Stimulated activated CD4-positive, alpha-beta T cell treated with anti-CD3 and anti-CD28 coated beads, Interleukin-15, amount 100 ng/mL, for 1 hour (primary cell): ENCODE measurements at places on chromosomes 2 and 18.

GRCh38 chr2:151553-152334, 105.4 kb upstream of the FAM110C start:
- no peak for DNase-seq

DNA sequence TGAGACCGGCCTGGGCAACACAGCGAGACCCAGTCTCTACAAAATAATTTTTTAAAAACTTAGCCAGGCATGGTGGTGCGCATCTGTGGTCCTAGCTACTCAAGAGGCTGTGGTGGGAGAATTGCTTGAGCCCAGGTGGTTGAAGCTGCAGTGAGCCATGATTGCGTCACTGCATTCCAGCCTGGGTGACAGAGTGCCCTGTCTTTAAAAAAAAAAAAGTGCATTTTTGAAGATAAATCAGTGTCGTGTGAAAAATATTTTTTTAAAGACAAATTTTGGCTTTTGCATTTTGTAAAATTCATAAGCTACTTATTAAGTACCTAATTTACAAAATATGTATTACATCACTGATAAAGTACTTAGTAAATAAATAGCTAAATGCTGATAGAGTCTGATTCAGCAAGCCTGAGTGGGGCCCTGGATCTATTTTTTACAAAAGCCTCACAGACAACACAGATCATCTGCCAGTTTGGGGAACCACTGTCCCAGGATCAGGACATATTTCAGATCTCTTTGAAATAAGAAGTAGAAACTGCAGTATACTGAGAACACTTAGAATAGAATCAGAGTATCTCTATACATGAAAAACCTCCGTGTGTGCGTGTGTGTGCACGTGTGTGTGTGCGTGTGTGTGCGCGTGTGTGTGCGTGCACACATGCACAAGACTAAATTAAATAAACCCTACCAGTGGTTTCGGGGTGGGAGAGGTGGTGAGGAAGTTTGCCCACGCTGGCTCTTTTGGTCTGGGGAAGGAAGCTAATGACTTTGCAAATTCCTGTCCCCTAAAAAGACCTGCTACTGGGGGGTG, 61.6 kb downstream of the AAK1 start:
- no peak for DNase-seq

DNA sequence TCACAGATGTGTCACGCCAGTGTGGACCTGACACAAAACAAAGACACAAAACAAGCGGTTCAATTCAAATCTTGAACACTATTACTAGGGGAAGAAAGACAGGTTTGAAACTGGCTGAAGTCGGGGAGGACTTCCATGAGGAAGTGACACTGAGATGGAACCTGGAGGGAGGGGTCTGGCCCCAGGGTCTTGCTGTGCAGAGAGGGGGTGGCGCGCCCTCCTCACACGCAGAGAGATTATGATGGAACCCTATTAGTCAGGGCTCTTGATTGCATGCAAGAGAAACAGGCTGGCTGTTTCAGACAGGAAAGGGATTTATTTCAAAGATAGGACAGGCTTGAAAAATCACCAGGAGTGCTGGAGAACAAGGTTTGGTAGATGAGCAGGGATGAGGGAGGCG, 363.6 kb upstream of the HS6ST1 start:
- DNase-seq: no peak

GRCh38 chr2:3669656-3670055, 11.7 kb downstream of the ALLC start:
- DNase-seq: no peak

DNA sequence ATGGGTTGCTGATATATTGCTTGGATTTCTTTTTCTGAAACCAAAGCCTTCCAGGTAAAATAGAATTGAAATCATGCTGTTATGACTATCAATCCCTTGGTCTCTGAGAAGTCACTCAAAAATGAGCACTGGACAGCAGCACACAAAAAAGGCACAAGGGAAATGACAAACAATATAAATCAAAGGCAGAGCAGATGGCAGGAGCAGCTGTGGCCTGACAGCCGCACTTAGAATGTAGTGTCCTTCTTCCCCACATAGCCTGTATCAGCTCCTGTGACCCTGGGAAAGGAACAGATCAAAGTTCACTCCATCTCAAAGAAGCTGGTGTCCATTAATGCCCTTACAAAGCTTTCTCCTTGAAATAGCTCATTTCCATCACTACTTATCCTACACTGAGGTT, 326.7 kb downstream of the SUCLG1 start:
- no peak for DNase-seq

DNA sequence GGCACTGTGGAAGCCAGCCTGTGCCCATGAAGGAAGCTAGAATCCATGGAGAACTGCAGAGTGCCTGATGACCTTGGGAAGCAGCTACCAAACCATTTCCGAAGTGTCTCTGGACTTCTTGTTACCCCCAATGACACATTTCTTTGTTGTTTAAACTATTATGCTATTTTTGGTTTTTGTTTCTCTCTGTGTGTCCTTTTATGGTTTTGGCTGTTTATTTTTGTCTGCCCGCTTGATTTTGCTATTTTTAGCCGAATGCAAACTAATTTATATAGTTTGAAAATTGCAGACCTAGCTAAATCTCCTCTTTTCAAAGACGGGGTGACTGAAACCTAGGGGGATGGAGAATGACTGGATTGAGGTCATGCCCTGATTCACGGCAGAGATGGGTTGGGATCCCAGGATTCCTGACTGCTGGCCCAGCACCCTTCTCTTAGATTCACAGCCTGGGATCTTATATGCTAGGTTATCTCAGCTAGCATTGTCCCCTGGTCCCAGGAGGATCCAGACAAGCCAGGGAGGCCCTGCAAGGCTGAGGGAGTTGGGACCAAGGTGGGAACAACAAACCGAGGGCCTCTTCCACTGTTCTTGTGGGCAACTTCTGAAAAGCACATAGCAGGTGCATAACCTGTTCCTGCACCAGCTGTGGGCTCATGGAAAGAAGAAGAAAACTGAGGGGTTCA, 116.3 kb upstream of the HAAO start:
- no peak for DNase-seq

GRCh38 chr2:1137264-1137663, 186.6 kb downstream of the SNTG2 start:
- DNase-seq: no peak

DNA sequence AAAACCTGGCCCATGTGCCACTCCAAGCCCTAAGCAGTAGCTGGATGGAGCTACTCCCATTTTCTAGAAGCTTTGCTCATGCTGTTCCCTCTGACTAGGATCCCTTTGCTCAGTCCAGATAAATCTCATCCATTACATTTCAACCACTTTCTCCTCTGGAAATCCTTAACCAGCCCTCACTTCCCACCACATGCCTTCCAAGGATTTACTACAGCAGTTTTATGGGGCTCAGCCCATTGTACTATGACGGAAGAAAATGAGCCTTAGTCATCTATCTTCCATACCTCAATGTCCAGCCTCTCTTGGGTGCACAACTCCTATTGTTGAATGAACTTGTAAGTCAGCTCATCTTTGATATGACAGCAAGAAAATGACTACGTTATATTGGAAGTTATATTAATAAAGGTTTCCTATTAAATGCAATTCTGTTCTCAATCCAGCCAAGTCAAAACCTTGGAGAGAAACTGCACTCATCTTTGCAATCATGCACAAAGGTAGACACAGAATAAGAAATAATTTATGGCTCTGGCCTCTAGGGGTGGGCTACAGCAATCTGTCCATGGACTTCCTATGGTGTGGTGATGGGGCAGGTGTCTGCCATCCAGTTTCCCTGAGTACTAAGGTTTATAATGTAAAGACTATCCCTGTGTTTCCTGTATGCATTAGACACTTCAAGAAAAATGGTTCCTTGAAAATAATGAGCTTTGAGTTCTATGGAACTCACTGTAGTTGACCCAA, 3.4 kb downstream of the B4GALT6 start:
- DNase-seq: no peak

GRCh38 chr2:29334706-29335105, 219.5 kb downstream of the CLIP4 start:
- DNase-seq: no peak

GRCh38 chr18:54776282-54776977, 51.8 kb upstream of the RAB27B start:
- DNase-seq: no peak

DNA sequence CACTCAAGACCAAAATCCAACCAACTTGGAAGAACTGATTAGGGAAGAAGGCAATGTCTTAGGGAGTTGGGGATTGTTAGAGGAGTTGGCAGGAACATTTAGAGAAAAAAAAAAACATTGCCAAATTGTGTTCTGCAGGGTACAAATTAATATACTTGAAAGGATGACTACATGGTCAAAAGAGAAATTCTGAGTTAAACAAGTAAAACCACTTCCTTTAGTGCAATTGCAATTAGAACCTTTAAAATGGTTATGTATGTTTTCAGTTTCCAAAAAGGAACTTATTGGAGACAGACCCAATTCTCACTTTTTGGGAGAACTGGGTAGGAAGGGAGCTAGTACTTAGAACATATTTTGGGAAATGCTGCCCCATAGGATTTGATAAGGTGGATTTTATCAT, 137.9 kb downstream of the GPD2 start:
- DNase-seq: no peak

- DNase-seq: no peak
Observed at GRCh38 chr2:50448556-50448955, 583.4 kb downstream of the NRXN1 start.

DNA sequence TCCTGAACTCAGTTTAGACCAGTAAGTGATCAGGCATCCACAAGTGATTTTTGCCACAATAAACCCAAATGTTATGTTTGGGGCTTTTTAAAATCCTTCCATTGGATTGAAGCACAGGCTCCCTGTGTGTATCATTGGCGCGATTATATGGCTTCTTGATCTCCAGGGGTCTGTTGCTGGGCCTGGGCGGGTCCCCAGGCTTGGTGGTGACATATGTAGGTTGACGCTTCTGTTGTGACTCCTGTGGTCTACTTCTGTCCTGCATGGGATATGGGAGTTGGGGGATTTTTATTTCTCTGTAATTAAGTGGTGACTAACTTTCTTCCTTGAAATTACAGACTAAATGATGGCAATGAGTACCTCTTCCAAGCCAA, 56.2 kb upstream of the EML6 start:
- no peak for DNase-seq

DNA sequence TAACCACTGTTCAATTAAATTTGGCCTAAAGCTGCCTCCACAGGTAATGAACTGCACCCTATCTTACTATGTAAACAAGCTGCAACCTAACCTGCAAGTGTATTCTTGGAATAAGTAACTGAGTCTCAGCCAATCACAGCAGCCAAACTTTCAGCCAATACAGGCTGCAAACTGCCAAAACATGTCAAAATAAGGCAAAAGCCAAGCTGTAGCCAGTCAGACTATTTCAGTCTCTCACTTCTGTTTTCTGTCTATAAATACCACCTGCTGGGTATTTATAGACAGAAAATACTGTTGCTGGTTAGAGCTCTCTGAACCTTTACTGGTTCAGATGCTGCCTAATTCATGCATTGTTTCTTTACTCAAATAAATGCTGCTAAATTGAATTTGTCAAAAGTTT, 14.3 kb downstream of the C2orf76 start:
- DNase-seq: no peak

GRCh38 chr2:152083202-152083875, 15.5 kb downstream of the CACNB4 start:
- DNase-seq: no peak

DNA sequence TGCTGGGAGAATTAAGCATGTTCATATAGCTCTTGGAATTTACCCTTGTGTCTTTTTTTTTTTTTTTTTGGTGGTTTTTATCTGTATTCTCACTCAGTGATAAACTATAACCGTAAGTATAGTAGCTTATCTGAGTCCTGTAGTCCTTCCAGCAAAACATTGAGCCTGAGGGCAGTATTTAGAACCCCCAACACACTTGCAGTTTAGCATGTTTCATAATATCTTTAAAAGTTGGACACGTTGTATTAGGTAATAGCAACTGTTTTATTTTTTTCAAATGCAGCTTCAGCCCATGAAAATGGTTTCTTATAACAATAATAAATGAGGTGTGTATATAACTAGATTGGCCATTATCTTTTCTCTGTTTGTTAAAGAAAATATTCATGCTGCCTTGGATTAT, 603.5 kb upstream of the HS6ST1 start:
- no peak for DNase-seq

GRCh38 chr2:179661986-179662385, 199.4 kb downstream of the ZNF385B start:
- no peak for DNase-seq

DNA sequence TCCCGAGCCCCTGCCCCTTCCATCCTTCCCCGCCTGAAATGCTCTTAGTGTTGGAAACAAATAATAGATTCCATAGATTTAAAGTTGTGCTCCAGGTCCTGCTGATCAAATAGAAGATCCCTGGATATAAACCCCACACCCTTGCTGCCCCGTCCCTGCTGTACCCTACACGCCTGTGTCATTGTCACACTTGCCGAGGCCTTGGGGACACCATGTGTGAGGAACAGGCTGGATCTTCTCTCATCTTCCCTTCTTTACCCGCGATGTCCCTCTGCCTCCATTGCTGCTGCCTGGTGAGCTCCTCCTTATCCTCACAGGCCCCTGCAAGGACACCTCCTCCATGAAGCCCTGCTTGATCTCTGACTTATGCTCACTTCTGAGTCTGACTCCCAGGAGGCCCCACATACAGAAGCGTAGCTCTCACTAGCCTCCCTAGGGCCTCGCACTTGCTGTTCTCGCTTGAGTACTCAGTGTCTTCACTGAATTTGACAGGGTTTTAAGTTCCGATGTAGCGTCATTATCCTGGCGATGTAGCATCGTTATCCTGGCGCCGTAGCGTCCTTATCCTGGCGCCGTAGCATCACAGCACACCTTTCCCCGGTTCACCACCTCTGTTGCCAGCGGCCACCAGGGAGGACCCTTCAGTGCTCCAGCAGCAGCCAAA, 221.9 kb downstream of the NDUFA10 start:
- no peak for DNase-seq
